ENCODE measurements at places on chromosomes 11 and 22.

GRCh38 chr11:47033439-47033838 is 96.9 kb downstream of the CSTPP1 start:
- no peak for DNase-seq

DNA sequence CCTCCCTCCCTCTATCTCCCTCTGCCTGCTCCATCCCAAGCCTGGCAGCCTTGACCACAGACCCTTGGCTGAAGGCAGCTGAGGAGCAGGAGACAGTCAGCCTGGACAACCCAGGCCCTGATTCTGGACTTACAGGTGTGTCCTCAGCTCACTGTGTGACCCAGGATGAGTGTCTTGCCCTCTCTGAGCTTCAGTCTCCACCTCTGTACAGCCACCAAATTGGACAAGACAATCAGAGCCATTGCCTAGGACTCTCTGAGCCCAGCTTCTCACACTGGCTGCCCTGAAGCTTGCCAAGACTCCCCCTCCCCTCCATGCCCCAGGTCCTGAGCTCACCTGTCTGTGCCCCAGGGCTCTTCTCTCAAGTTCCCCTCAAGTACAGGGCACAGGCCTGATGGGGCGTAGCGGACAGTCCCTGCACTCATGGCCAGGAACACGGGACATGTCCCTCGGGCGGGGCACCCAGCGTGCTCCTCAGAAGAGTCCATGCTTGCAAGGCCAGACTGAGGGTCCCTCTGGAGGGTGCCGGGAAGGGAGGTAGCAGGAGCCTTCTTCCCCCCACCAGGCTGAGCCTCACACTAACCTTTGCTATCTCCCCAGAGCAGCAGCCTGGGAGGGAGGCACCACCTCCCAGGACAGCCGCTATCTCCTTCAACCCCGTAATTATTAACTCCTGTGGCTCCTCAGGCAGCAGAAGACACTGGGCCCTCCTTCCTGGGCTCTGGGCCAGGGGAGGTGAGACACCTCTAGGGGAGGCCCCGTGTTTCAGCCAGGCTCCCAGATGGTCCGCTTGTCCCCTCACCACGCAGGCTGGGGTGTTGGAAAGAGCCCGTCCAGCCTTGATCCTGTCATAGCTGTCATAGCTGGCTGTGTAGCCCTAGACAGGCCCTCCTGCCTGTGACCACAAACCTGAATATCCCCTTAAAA is 2.6 kb upstream of the RAB3IL1 start:
- DNase-seq: no peak

DNA sequence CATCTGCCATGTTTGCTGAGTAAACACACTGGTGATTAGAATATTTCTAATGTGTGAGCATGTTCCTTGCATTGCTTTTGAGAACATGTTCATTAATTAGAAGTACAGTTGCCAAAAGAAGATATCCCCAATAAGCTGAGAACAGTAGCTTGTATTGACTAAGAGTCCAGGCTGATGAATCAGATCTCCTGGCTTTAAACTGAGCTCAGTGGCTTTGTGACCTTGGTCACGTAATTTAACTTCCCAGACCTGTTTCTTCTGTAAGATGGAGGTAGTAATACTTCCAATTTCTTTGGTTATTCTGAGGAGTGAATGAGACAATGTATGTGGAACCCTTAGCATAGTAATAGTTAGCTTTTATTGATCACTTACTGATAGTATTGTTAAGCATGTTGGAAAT is 61.9 kb downstream of the CYB5R2 start:
- no peak for DNase-seq

- no peak for DNase-seq
Measured at GRCh38 chr11:73333173-73333572, 25.1 kb downstream of the ARHGEF17 start.

- DNase-seq: no peak
Measured at GRCh38 chr11:68457898-68458249, 2.7 kb upstream of the PPP6R3 start.

All from fibroblast of skin of left quadriceps (primary cell).